ENCODE measurements at places on chromosomes 1 and 21.
A peak's percentile ranks its signal among the peaks of the same experiment; 100 is the strongest.

- DNase-seq = no peak
Observed at GRCh38 chr21:14526199-14526598, 19.9 kb downstream of the SAMSN1 start.

DNA sequence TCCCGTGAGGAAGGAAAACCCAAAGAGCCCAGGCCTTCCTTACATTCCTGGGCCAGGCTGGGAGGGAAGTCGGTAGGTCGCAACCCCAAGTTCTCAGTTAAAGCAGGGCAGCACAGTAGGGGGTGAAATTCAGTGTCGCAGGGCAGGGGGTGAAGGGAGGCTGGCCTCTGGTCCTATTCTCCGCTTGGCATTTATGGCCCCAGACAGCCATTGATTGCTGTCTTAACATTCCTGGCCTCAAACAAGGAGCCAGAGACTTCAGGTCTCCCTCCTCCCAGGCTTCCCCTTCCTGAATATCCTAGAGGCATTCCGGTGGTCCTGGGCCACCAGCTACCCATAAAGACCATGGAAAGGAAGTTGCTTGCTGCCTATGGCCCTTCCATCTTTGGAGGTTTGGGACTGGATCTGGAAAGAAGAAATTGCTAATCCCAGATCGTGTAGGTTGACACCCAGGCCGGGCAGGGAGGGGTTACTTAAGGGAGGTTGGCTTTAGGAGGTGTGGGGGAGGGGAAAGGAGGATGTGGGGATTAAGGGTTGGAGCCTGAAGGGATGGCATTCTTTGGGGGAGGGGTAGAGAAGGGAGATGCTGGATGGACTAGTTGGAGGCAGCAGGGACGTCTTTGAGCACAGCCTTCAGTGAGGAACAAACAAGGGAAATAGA lies 1.7 kb downstream of the LIN28A start:
- DNase-seq = no peak

DNA sequence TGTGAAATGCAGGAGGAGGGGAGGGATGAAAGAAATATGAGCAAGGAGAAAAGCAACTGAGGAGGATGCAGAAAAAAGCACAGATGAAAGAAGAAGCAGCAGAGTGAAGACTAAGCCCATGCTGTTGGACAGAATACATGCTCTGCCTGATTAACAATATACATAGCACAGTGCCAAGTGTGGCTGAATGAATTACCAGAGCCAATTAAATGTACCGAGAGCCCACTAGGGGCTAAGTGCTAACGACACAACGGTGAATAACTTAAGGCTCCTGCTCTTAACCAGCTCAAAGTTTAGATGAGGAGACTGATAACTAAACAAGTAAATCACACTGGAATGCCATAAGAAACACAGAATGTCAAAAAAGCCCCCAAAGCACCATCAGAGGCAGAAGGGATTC lies 15.6 kb downstream of the CADM3 start:
- DNase-seq = no peak

- no peak for DNase-seq
Observed at GRCh38 chr1:235098991-235099390, 29.6 kb downstream of the TOMM20 start.

- no peak for DNase-seq
Observed at GRCh38 chr1:114316204-114316603, 162.5 kb upstream of the SYT6 start.

GRCh38 chr1:211285196-211285595 lies 26.0 kb downstream of the RCOR3 start:
- DNase-seq = no peak

GRCh38 chr1:115680730-115681111 lies 39.0 kb downstream of the VANGL1 start:
- no peak for DNase-seq

DNA sequence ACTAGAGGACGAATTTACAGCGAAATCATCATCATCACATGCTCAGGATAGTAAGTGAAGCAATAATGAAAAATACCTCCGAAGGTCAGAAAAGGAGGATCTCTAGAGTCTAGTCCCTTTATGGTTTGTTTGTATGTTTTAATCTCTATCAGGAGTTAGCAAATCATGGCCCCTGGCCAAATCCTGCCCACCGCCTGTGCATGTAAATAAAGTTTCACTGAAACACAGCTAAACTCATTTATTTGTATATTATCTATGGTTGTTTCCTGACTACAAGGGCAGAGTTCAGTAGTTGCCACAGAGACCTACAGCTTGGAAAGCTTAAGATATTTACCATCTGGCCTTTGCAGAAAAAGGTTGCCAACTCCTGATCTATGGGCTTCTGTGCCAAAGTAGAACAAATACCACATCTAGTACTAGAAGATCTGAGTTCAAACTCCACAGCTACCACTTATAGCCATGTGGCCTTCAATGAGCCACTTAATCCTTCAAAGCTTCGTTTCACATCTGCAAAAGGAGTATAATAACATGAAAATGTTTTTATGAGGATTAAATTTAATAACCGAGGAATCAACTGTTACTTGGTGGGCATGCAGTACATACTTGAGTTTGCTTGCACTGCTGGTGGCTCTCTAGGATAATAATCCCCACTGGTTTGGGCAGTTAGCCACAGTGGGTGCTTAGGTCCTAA lies 94.0 kb upstream of the KIF26B start:
- no peak for DNase-seq

DNA sequence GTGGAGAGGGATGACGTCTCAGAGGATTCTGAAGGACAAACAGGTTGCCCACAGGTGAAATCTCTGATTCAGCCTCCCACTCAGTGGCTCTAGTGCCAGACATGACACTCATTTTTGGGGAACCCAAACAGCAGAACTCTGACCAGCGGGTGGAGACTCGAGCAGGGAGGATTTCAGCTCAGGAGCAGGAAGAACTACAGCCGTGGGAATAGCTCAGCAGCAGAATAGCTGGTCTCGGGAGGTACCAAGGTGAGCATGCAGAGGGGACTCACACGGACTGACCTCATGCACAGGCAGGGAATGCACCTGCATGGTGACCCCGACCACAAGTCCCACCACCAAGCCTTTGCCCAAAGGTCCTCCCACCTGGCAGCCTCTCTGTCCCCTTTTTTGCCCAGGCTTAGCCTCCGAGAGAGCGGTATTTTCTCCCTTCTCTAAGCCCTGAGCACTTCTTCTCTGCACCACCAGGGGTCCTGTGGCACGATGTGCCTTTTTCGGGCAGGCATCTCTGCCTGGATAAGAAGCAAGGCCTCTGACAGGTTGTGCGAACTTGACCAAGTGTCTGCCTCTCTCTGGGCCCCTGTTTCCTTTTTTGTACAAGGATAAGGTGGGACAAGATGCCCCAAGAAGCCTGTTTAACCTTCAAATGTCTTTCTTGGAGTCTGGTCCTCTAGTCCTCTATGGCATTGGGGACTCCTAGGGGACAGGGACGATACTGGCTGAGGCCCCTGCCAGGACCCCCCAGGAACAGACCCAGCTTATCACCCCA lies 8.8 kb upstream of the FGR start:
- DNase-seq = peak; percentile 61

- peak; percentile 29 for DNase-seq
Observed at GRCh38 chr1:119838236-119838635, 27.0 kb upstream of the REG4 start.

GRCh38 chr1:117150316-117150715 lies 28.8 kb upstream of the TRIM45 start:
- DNase-seq = no peak

DNA sequence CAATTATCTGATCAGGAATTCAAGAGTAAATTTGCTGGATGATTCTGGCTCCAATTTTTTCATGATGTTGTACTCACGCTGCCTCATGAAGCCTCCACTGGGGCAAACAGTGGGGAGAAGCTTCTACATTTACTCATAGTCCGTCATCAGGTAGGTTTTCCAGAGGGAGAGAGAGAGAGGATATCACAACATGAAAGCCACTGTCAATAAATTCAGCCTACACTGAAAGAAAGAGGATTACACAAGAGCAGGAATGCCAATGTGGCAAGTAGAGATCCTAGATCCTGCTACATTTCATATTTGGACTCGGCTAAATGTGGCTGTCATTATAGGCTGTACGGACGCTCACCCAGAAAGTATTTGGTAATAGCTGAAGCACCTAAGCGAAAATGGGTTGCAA lies 819.9 kb downstream of the BRINP3 start:
- DNase-seq = peak; percentile 76

DNA sequence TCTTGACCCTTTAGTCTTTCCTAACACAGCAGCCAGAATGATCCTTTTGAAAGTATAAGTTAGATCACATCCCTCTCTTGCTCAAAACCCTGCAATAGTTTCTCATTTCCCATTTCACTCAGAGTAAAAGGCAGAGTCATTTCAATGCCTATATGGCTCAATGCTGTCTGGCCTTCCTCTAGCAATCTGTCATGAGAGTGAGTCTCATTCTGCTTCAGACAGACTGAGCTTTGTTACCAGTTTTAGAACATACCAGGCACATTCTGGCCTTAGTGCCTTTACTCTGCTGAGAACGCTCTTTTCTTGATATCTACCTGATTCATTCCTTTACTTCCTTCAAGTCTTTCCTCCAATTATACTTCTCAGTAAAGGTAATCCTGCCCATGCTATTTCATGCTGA lies 372.8 kb upstream of the PKN2 start:
- DNase-seq = no peak

- DNase-seq = no peak
Observed at GRCh38 chr1:41623736-41624135, 139.3 kb upstream of the EDN2 start.

GRCh38 chr1:65036570-65037051 lies 70.3 kb upstream of the JAK1 start:
- peak; percentile 46 for DNase-seq

GRCh38 chr1:186283374-186283773 lies 91.7 kb downstream of the TPR start:
- no peak for DNase-seq

DNA sequence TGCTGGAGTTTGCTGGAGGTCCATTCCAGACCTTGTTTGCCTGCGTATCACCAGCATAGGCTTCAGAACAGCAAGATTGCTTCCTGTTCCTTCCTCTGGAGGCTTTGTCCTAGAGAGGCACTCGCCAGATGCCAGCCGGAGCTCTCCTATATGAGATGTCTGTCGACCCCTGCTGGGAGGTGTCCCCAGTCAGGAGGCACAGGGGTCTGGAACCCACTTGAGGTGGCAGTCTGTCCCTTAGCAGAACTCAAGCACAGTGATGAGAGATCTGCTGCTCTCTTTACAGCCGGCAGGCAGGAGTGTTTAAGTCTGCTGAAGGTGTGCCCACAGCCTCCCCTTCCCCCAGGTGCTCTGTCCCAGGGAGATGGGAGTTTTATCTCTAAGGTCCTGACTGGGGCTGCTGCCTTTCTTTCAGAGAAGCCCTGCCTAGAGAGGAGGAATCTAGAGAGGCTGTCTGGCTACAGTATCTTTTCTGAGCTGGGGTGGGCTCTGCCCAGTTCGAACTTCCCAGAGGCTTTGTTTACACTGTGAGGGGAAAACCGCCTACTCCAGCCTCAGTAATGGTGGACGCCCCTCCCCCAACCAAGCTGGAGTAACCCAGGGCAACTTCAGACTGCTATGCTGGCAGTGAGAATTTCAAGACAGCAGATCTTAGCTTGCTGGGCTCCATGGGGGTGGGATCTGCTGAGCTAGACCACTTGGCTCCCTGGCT lies 205.0 kb downstream of the GPR52 start:
- DNase-seq = no peak

- DNase-seq = peak; percentile 67
Observed at GRCh38 chr1:209238356-209238755, 345.2 kb upstream of the CAMK1G start.

Measured in epithelial cell of esophagus (primary cell).